ENCODE measurements at places on chromosomes 1 and 21.

- DNase-seq: no peak
Measured at GRCh38 chr1:95364546-95364945, 130.5 kb downstream of the RWDD3 start.

DNA sequence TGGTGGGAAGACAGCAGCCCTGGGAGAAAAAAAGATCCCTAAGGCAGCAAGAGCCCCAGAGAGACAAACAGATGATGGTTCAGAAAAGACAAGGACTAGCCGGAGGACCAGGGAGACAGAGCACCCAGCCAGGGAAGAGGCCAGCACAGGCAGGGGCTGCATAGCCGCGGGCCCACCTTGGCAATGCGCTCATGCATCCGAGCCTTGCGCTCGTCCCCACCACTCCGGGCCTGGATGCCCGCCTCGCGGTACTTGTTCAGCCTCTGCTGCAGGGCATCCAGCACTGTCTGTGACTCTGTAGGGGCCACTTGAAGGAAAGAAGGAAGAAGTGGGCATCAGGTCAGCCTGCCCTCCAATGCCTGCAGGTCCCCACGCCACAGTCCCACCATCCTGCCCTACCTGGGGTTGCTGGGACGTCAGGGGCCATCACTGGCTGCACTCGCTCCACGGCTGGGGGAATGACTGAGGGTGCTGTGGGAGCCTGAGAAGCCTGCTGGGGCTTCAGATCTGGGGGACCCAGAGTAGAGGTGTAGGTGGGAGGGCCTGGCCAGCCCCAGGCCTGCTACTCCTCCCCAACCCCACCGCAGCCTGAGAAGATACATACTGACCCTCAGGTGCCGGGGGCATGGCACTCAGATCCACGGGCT, 7.0 kb downstream of the CC2D1B start:
- no peak for DNase-seq

DNA sequence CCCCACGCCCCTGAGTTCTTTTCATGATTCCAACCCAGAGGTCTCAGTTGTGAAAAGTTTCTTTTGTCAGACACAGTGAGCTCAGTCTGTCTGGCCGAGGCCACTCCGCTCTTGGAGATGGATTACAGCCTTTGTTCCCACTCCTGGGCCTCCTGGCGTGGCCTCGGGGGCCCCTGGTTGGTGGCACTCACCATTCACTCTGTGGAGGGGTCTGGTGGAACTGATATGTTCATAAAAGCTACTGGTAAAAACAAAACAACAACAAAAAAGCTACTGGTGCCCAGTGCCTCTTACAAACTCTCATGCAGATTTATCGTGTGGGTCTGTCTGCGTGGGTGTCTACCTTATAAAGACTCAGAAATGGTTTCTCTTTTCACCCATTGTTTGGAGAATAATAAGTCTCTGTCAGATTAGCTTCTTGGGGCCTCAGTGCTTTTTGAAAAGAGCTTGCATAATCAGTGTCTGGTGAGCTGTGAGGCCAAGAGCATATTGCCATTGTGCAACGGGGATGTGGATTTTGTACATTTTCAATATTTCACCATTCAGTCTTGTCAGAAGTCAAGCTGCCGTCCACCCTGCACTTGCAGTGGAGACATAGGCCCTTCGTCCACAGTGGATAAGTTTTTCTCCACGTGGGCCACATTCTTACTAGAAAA, 86.7 kb downstream of the GALNT2 start:
- no peak for DNase-seq

DNA sequence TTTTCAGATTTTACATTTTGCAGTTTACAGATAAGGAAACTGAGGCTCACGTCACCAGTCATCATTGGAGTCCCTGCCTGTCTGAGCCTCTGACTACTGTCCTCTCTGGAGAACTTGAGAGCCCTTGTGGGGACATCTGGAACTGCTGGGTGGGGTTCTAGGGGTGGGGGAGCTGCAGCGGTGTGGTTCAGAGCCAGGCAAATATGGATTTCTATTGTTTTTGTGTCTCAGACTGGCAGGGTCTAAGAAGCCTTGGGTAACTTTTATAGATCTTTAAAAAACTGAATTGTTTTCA, 46.9 kb downstream of the IER5 start:
- DNase-seq: no peak

- no peak for DNase-seq
Measured at GRCh38 chr1:40803902-40804301, 20.3 kb downstream of the KCNQ4 start.

- no peak for DNase-seq
Measured at GRCh38 chr1:113808450-113809195, 3.7 kb downstream of the RSBN1 start.

DNA sequence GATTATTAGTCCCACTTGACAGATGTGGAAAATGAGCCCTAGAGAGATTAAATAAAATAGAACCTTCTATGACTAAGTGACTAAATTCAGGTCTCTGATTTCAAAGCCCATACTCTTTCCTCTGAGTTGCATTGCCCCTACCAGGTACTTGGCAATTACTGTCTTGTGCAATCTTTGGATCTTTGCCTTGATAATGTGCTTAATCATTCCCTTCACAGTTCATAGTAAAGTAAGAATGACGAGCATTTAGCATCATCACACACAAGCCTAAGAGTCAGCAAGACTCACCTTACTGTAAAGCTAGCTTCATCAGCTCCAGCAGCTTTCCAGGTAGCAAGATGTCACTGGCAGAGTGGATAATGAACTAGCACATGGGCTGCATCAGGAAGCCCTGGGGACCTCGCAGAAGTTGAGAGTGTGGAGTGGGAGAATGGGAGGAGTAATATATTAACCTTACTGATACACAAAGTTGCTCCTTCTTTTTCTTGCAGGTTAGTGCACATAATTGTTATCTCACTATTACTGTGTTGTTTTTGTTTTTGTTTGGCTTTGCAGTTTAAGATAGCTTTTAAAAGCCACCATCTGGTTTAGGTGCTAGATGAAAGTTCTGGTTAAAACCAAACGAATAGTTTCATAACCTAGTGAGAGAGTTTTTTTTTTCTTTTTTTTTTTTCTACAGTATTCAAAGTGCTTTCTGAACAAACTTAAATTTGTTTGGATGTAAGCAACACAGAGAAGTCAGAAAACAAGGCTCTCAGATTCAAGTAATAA, 71.8 kb downstream of the PBX1 start:
- DNase-seq: no peak

- no peak for DNase-seq
Measured at GRCh38 chr1:19661721-19662228, 2.9 kb upstream of the HTR6 start.

GRCh38 chr21:34913811-34914210, 135.3 kb downstream of the RUNX1 start:
- DNase-seq: no peak

DNA sequence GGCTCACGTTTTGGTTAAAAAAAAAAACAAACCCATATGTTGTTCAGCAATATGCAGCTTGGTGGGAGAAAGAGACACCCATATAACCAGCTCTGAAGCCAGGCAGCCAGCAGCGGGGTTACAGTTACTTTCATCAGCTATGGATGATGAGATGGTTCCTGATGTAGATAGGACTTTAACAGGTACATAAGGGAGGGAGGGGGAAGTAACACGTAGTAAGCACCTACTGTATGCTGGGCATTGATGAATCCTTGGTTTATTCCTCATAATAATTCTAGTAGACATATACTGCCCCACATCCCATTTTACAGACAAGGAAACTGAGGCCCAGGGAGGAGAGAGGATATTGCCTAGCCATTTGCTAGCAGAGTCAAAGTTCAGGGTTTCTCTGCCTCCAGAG, 2.0 kb downstream of the SLC1A7 start:
- DNase-seq: no peak

DNA sequence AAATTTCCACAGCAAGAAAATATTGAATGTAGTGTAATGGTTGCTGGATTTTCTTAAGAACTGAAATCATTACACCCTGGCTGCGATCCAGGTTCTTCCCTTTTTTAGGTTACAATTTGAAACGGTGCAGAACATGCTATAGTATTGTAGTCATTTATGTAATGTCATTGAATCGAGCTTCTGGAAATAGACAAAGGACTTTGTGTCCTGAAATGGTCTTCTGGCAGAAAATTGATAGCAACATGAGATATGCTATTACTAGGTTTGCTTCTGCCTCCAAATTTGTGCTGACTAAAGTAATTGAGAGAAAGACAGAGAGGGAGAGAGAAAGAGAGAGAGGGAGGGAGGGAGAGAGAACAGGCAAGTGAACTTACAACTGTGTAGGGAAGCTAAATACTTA, 146.2 kb upstream of the NFIA start:
- DNase-seq: no peak

DNA sequence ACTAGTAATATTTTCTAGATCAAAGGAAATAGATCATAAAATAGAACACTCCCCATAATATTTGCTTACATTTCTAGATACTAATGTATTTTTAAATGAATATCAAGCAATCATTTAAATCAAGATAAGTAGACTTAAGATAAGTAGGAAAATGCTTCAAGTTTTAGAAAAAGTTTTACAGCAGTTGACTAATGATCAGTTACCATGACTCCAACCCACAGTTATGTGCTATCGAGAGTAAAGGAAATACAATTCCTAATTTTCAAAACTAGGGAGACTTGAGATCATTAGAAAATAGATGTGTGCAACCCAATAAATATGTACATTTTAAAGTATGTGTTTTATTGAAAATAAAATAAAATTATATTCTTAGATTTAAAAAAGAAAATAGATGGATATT, 95.0 kb downstream of the DENND1B start:
- no peak for DNase-seq

GRCh38 chr1:181038399-181038873, 4.7 kb downstream of the MR1 start:
- DNase-seq: no peak

GRCh38 chr1:76023669-76024435, 50.7 kb upstream of the ST6GALNAC3 start:
- no peak for DNase-seq

DNA sequence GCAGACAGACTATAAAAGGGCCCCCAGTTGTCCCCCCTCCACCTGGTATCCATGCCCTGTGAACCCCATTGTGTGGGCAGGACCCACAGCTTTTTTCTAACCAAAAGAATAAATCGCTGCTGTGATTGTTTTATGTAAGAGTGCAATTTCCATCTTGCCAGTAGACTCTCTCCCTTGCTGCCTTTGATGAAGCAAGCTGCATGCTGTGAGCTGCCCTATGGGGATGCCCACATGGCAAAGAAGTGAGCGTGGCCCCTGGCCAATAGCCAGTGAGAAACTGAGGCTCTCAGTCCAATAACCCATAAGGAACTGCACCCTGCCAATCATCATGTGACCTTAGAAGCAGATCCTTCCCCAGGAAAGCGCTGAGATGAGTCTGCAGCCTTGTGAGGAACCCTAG, 37.8 kb upstream of the FMOD start:
- DNase-seq: no peak

DNA sequence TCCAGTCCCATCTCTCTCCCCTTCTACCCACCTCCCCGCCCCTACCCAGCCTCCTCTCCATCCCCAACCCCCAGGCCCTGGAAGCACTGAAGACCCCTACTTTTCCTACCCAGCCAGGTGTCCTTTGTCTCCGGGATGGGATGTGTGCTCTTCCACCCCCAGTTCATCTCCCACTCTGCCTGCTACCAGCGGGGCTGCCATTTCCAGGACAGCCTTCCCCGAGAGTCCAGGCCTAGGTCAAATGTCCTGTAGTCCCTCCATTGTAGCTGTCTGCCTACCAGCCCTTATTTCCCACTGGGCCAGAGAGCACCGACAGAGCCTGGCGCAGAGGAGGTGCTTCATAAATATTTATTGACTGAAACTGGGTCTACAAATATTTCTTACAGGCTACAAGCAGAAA, 72.0 kb upstream of the TLR5 start:
- no peak for DNase-seq

- DNase-seq: no peak
Measured at GRCh38 chr1:198564157-198564556, 23.7 kb upstream of the ATP6V1G3 start.

- DNase-seq: no peak
Measured at GRCh38 chr1:224929335-224930237, at the start of gene DNAH14. TSS of gene DNAH14 (plus strand) at chr1:224929675. CDS start at chr1:224952703, 23,028 bp downstream.

DNA sequence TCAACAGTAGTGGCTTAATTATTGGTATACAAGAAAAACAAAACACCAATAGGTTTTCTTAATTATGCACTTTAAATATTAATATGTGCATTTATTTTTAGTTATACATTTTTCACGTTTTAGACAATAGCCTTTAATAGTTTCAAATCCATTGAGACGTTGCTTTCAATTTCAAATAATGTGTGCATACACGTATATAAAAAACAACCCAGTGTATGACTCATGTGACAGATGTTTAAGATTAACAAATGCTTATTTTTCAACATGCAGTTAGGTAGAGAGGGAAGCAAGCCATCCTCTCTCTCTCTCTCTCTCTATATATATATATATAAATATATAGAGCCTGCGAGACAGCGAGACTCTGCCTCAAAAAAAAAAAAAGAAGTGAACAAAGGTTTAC, 24.3 kb downstream of the EYA3 start:
- no peak for DNase-seq

GRCh38 chr1:200751717-200752116, 13.0 kb downstream of the CAMSAP2 start:
- DNase-seq: no peak

GRCh38 chr1:173300061-173301044, 93.2 kb upstream of the TNFSF4 start:
- DNase-seq: no peak

DNA sequence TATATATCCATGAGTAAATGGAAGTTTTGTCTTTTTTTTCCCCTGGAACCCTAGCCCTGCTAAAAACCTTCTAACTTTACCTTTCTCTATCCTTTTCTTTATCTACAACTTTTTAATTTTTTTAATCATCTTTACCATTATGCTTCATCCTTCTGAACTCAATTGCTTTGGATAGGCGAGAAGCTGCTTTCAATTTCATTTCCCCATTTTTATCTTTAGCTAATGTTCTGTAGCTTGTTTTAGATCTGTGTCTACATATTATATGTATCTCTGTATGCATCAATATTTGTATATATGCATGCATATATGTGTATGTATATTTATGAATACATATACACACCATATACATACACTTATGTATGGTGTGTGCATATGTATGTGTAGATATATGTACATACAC, 57.4 kb downstream of the PTPRC start:
- DNase-seq: no peak

- DNase-seq: no peak
Measured at GRCh38 chr1:156689953-156690674, 12.9 kb upstream of the NES start.

DNA sequence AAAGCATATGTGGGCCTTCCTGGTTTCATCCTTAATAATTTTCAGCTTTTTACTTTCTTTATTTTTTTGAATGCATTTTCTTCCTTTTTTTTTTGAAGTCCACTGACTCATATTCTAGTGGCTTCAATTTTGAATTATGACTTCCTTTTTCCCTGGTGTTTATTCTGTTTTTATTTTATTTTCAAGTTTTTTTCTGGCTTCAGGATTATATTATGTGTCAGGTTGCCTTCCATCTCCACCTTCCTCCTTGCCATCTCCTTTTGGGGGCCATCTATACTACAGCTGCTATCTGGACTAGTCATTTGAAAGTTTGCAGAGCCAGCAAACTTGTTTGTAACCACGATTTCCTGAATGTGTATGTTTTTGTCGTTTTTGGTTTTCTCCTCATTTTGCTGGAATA, 117.6 kb downstream of the LEPR start:
- DNase-seq: no peak

GRCh38 chr21:36934864-36935420, 31.5 kb downstream of the HLCS start:
- DNase-seq: no peak

GRCh38 chr1:86380257-86380861, 15.8 kb downstream of the ODF2L start:
- DNase-seq: no peak

- no peak for DNase-seq
Measured at GRCh38 chr1:113593550-113594297, 165.6 kb downstream of the PHTF1 start.

Measured in GM18507 (cell line).